ENCODE measurements at places on chromosomes 1 and 21.
A peak's percentile ranks its signal among the peaks of the same experiment; 100 is the strongest.

DNA sequence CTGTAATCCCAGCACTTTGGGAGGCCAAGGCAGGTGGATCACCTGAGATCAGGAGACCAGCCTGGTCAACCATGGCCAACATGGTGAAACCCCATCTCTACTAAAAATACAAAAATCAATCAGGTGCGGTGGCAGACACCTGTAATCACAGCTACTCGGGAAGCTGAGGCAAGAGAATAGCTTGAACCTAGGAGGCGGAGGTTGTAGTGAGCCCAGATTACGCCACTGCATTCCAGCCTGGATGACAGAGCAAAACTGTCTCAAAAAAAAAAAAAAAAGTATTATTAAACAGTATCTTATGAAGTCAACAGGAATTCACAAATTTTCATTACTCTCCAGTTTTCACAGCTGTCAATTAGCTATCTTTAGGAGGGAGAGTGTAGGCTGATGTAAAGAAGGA lies 3.8 kb downstream of the ACBD6 start:
- peaks cover 44% of the 10 kb centered on the region for H3K4me1 ChIP-seq
- no peak overlapping the region for H3K4me3 ChIP-seq
- DNase-seq: no peak
- peaks cover 2% of the 10 kb centered on the region for H3K36me3 ChIP-seq
- H3K27ac ChIP-seq: no peak overlapping the region

DNA sequence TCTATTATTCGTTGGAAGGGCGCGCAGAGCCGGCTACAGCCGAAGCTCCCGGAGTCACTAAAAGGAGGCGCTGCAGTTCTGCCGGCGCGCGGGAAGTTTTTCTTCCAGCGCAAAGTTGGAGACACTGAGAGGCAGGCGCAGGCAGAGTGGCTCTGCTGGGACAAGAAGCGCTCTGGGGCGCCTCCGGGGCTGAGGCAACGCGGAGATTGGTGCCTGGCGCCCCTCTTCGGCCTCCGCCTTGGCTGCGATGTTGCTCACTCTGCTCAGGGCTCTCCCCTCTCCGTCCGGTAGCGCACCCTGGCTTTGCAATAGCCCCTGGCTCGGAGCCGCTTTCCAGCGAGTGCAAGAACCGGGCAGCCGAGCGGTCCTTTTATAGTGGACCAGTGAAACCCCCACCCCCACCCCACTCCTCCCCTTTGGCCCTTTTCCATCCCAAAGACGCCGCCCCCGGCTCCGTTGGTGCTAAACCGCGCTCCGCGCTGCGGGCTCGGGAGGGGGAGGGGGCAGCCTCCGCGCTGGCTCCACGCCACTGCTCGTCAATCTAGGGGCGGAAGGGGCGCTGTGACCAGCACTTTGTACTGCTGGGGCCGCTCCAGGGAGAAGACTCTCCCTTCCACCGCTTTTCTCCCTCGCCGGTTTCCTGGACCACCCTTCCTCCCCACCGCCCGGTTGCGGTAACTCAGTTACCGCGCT lies at the start of gene ADAMTS1:
TSS of gene ADAMTS1 (minus strand) at position 344 of the 693 bp plus-strand sequence. CDS start 455 bp downstream, outside the sequence.
- peaks cover 18% of the 10 kb centered on the region for H3K36me3 ChIP-seq
- no peaks in the 10 kb centered on the region for H3K27me3 ChIP-seq
- DNase-seq: peak; percentile 92
- peak within 1 kb of the TSS; percentile 95 for H3K4me3 ChIP-seq
- H3K4me1 ChIP-seq: peaks cover 43% of the 10 kb centered on the region
- peak within 1 kb of the TSS; percentile 99 for H3K27ac ChIP-seq

- no peaks in the 10 kb centered on the region for H3K27me3 ChIP-seq
- no peak for DNase-seq
- H3K4me3 ChIP-seq: no peak overlapping the region
- peaks cover 59% of the 10 kb centered on the region for H3K4me1 ChIP-seq
- H3K36me3 ChIP-seq: no peaks in the 10 kb centered on the region
These were observed 112.1 kb upstream of the SLC45A1 start for GRCh38 chr1:8205771-8206170.

DNA sequence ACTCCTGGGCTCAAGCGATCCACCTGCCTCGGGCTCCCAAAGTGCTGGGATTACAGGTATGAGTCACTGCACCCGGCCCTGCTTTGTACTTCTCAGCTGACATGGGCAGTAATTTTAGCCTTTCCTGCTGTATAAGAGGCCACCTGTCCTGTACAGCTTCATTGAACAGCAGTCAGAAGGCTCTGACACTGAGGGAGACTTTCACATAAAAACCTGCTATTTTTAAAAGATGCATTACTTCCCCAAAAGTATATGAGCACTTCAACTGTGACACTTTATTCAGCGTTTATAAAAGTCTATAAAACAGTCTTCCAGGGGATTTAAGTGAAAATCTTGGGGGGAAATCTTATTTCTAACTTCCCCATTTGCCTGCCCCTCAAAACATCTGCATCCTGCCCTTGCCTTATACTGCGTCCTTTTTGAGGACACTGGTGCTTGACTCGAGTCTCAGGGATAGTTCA lies 17.6 kb downstream of the RNU5D-1 start:
- H3K36me3 ChIP-seq: peaks cover 2% of the 10 kb centered on the region
- H3K4me3 ChIP-seq: no peak overlapping the region
- peaks cover 2% of the 10 kb centered on the region for H3K4me1 ChIP-seq

DNA sequence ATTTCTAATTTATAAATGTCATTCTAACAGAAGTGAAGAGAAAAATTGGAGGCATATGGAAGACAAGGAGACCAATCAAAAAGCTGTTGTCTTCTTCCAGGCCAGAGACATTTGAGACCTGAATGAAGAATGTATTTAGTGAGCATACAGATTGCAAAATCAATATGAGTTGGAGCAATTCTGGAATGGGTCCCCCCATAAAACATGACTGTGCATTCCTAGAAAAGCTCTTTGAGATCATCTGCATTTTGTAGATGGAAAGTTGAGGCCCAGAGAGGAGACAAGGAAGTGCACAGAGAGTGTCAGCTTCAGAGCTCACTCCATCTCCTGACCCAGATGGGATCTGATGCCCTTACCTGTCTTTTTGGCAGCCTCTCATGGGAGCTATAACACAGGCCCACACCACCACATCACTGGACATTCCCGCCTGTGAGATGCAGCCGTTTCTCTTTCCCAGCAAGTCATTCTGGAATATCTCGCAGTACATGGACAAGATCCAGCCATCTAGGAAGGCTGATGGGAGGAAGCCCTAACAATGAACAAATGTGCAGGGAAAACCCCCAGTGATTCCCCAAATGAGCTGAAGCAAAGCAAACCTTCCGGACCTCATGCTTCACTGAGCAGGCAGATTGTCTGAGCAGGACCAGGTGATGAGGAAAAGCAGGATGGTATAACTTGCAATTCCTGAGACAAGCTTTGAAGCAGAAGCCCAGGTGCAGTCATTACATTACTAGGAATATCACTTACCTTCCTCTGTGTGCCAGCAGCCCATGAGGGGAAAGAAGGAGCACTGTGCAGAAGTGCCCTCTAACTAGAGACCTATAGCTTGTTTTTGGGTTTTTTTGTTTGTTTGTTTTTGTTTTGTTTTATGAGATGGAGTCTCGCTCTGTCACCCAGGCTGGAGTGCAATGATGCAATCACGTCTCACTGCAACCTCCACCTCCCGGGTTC lies 445.6 kb downstream of the PLPP3 start:
- H3K4me1 ChIP-seq: peaks cover 15% of the 10 kb centered on the region
- H3K27me3 ChIP-seq: no peaks in the 10 kb centered on the region
- H3K36me3 ChIP-seq: no peaks in the 10 kb centered on the region
- no peak overlapping the region for H3K4me3 ChIP-seq

- peaks cover 6% of the 10 kb centered on the region for H3K36me3 ChIP-seq
- DNase-seq: no peak
- peaks cover 25% of the 10 kb centered on the region for H3K4me1 ChIP-seq
- no peak overlapping the region for H3K4me3 ChIP-seq
- H3K27ac ChIP-seq: no peak overlapping the region
- no peaks in the 10 kb centered on the region for H3K27me3 ChIP-seq
These were observed 47.6 kb upstream of the RGS1 start for GRCh38 chr1:192527950-192528349.

GRCh38 chr1:193310564-193310963 lies 124.2 kb upstream of the B3GALT2 start:
- no peaks in the 10 kb centered on the region for H3K36me3 ChIP-seq
- no peak overlapping the region for H3K4me3 ChIP-seq
- H3K4me1 ChIP-seq: peaks cover 14% of the 10 kb centered on the region
- no peak for DNase-seq
- H3K27ac ChIP-seq: no peak overlapping the region
- H3K27me3 ChIP-seq: no peaks in the 10 kb centered on the region

- peaks cover 15% of the 10 kb centered on the region for H3K27me3 ChIP-seq
- peaks cover 29% of the 10 kb centered on the region for H3K4me1 ChIP-seq
- H3K27ac ChIP-seq: peak overlapping the region; percentile 86
- peaks cover 3% of the 10 kb centered on the region for H3K36me3 ChIP-seq
These were observed 25.1 kb downstream of the C1orf116 start for GRCh38 chr1:207007352-207008033.

GRCh38 chr1:152148051-152148450 lies 11.0 kb downstream of the RPTN start:
- peaks cover 3% of the 10 kb centered on the region for H3K36me3 ChIP-seq
- no peaks in the 10 kb centered on the region for H3K4me1 ChIP-seq
- no peaks in the 10 kb centered on the region for H3K27me3 ChIP-seq

DNA sequence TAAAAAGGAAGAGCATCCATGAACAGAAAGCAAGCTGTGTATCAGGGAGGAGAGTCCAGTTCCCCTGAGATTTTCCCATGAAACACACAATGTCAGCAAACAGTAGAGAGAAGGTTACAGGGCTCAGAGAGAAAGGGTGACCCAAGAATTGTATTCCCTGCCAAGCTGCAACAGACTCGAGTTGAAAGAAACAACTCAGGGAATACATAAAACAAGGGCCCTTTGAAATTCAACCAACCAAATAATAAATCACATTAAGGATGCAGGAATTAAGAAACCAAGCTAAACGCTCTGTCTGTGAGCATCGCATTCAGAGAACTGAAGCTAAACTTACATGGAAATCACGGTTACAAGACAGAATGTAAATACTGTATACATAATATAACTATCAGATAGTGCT lies 20.2 kb downstream of the S100A16 start:
- DNase-seq: no peak
- no peaks in the 10 kb centered on the region for H3K36me3 ChIP-seq
- H3K27me3 ChIP-seq: no peaks in the 10 kb centered on the region
- no peak overlapping the region for H3K4me3 ChIP-seq
- H3K27ac ChIP-seq: no peak overlapping the region

DNA sequence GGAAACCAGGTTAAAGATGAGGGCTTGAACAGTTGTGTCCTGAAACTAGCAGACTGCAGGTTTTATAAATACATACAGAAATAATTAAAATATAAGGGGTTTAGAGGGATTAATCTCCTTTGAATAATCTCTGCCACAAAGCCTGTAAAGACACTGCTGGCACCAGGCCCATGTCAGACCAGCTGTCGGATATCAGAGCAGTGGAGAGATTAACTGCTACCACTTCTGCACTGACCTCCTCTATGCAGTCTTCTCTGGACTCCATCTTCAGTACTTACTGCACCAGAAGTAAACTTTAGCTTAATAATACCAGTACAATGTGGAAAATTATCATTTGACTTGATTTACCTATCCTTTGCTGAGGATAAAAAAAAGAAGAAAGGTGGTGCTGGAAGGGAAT lies 128.6 kb downstream of the LHX4 start:
- H3K4me3 ChIP-seq: no peak overlapping the region
- H3K27me3 ChIP-seq: no peaks in the 10 kb centered on the region
- peaks cover 20% of the 10 kb centered on the region for H3K4me1 ChIP-seq
- H3K36me3 ChIP-seq: no peaks in the 10 kb centered on the region
- peak overlapping the region; percentile 67 for H3K27ac ChIP-seq

DNA sequence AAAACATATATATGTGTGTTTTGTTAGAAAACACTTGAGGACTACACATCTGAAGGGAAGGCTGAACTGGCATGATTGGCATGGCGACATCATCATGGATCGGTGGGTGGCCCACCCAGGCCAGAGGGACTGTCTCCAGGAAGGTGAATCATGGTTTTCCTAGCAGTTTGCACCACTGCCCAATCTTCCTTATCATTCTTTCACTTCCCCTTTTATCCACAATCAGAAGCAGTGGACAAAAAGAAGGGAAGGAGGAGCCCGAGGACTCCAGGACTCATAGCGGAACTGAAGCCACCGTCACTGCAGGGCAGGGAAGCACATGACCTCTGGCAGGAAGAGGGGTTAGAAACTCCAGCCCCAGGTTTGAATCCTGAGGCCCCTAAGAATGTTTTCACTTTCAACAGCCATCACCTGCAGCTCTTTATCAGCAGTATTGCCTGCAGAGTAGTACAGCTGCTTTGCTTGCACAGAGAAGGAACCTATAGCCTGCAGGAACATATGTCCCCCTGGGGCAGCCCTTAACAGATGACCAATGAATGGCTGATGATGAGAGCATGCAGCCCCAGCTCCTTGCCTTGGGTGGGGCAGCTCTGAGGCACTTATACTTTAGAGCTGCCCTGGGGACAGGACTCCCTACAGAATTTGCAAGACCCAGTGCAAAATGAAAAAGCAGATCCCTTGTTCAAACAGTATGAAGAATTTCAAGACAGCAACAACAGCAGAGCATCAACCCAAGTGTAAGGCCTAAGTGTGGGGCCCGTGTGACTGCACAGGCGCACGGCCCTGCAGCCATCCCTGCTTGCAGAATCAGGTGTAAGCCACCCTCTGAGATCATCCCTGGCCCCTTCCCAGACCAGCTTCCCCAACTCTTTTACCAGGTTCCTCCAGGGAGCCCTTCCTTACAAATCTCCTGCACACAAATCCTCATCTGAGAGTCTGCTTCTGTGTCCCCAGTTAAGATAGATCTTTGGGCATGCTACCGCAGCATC lies 241.8 kb upstream of the IRF2BP2 start:
- DNase-seq: no peak
- no peaks in the 10 kb centered on the region for H3K36me3 ChIP-seq
- H3K27ac ChIP-seq: no peak overlapping the region
- H3K27me3 ChIP-seq: no peaks in the 10 kb centered on the region
- no peak overlapping the region for H3K4me3 ChIP-seq

GRCh38 chr1:41639332-41639936 lies 155.0 kb upstream of the EDN2 start:
- no peak for DNase-seq
- no peaks in the 10 kb centered on the region for H3K4me1 ChIP-seq

Data from mesothelial cell of epicardium (in vitro differentiated cells).